ENCODE measurements at places on chromosomes 13 and 19.

GRCh38 chr13:53382008-53382407 lies 353.4 kb downstream of the OLFM4 start:
- no peak for DNase-seq

- DNase-seq = no peak
These were observed 1.0 kb upstream of the TYROBP start for GRCh38 chr19:35908973-35909683.

DNA sequence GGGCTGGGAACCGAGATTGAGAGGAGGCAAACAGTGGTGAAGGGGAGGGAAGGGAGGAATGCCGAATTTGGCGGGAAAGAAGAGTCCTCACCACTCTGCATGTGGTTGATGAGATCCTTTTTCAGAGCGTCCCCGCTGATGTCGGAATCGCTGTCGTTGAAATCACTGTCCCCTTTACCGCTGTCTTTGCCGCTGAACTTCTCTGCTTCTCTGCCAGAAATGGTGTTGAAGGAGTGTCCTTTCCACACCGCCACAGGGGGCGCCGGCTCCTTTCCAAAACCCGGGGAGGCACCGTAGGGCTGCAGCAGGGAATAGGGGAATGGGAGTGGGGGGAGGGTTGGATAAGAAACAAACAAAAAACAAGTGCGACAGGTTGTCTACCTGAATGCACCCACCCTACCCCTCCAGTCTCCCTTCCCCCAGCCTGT lies 3.1 kb downstream of the PCDH8 start:
- DNase-seq = no peak

DNA sequence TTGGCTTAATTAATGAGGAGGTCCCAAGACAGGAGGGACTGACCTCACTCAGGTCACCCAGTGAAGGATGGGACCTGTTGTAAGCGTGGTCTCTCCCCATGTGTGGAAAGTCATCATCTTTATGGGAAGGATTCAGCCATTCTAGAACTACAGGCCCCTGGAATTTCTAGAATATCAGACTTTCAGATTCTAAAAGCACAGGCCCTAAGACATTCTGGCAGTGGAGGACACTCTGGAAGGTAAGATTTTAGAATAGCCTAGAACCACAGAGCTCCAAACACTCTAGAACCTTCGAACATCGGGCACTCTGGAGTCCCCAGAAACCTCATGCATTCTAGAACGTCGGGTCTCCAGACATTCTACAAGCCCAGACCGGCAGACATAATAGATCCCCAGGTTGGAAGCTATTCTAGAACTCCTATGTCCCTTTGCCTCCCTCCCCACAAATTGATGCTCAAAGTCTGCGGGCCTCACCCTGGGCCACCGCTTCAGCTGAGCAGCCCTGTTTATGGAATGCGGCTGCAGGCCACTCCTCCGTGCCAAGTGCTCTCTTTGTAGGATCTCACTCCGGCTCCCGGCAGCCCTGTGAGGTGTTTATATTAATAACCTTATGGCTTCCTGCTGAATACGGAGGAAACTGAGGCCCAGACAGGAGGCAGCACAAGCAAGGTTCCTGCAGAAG lies 1.9 kb upstream of the KLK15 start:
- no peak for DNase-seq

- peak; percentile 17 for DNase-seq
These were observed at the start of gene ZNF578 for GRCh38 chr19:52453324-52454094. TSS of gene ZNF578 (plus strand) at chr19:52453553. CDS start at chr19:52501846, 48,293 bp downstream.

- no peak for DNase-seq
These were observed 663.2 kb downstream of the UQCRFS1 start for GRCh38 chr19:28549680-28550277.

DNA sequence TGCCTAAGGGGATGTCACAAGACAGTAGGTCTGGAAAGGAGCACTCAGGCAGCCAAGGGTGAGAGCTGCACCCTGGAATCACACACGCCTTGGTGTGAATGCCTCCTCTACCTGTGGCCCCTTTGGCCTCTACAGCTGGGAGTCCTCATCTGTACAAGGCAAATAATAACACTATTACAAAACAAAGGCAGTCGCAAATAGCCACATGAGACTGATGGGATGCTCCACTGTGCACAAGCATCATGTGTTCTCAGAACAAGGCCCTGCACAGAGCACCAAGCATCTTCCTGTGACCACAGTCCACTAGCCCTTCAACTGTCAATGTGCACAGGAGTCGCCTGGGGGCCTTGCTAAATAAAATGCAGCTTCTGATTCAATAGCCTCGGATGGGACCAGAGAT lies 44.6 kb upstream of the HNRNPA1L2 start:
- DNase-seq = no peak

DNA sequence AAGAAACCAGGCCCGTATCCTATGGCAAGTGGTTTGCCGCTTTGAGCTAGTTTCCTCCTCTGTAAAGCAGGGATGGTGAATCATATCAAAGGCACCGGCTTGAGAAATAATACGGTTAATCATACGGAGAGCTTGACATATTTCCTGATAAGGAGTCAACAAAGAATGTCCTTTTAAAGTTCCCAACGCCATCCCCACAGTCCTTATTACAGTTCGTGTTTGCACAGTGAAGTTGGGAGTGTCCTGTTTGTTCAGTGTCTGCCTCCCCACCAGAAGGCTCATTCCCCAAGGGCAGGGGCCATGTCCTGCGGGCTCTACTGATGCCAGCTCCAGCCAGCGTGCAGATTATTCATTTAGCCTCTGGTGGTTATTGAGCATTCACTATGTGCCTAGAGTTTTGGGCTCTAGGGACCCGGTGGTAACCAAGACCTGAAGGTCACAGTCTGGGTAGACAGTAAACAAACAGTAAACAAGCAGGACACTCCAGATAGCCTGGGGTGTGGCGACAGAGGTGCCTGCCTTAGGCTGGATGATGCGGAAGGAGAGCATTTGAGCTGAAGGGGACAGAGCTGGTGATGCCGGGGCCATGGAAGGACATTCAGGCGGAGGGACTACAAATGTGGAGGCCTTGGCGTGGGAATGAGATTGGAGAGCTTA lies 6.3 kb downstream of the GRAMD1A start:
- DNase-seq = no peak

- DNase-seq = no peak
These were observed 2.6 kb upstream of the WIZ start for GRCh38 chr19:15452111-15453047.

GRCh38 chr13:71213252-71213821 lies 653.7 kb downstream of the DACH1 start:
- no peak for DNase-seq

- no peak for DNase-seq
These were observed 144.6 kb upstream of the UBL3 start for GRCh38 chr13:29994911-29995595.

GRCh38 chr19:47186446-47187334 lies 44.3 kb downstream of the BBC3 start:
- no peak for DNase-seq

DNA sequence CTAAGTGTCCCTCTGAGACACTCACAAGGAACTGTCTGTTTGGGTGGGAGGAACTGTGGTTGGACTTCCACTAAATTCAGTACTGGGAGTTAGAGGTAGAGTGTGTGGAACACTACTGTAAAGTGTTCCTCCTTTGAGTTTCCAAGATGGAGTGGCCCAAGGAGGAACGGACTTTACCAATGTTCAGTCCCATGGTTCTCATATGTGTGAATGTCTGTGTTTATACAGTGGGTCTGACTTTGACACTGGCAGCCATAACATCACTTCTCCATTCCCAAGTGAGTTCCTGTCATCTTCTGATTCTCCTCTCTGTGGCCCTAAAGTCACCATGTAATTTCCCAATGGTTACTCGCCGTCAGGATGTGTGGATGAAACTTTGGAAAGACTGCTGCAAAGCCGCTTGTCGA lies 136.8 kb upstream of the SERP2 start:
- DNase-seq = no peak

DNA sequence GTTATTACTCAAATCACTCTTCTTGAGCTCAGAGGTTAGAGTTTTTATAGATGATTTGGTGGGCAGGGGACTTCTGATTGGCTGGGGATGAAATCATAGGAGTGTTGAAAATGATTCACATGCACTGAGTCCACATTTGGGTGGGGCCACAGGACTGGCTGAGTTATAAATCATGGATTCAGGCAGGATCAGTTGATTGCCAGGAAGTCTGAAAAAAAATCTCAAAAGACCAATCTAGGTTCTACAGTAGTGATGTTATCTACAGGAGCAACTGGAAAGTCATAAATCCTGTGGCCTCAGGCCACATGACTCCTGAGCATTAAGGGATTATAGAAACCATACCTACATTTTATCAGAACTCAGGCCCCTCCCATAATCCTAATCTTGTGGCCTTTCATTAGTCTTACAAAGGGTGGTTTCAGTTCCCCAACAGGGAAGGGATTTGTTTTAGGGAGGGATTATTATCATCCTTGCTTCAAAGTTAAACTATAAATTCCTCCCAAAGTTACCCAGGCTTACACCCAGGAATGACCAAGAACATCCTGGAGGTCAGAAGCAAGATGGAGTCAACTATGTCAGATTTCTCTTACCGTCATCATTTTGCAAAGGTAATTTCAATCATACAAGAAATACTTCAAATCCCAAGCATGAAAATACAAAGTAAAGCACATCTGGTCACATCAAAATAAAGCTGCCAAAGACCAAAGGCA lies 5.6 kb upstream of the CCDC70 start:
- DNase-seq = no peak

DNA sequence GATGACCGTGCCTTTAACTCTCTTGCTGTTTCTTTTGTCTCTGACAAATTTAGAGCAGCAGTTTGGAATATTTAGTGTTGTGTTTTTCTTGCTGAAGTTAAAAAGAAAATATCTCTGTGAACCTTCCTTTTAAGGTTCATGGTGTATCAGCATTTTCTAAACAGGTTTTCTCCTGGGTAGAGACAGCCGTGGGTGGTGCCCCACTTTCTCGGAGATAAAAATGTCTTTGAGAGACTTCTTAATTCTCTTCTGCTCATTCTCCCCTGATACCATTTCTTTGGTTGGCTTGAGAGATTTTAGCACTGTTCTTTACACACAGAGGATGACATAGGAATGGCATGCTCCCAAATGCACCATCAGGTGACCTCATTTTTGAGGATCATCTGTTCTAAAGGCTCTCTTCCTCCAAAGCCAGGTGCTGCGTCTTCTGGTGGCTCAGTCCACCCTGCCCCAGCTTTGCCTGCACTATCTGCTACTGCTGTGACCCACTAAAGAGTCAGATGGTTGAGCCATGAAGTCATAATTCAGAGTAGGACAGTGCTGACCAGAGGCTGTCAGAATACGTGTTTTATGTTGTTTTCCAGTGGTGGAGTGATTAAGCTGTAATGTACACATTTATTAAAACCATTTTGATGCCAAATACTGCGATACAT lies 90.3 kb upstream of the SLC10A2 start:
- no peak for DNase-seq

- no peak for DNase-seq
These were observed 185.4 kb downstream of the COL4A1 start for GRCh38 chr13:110121422-110122083.

- DNase-seq = no peak
These were observed 77.5 kb downstream of the ZAR1L start for GRCh38 chr13:32237681-32238080.

DNA sequence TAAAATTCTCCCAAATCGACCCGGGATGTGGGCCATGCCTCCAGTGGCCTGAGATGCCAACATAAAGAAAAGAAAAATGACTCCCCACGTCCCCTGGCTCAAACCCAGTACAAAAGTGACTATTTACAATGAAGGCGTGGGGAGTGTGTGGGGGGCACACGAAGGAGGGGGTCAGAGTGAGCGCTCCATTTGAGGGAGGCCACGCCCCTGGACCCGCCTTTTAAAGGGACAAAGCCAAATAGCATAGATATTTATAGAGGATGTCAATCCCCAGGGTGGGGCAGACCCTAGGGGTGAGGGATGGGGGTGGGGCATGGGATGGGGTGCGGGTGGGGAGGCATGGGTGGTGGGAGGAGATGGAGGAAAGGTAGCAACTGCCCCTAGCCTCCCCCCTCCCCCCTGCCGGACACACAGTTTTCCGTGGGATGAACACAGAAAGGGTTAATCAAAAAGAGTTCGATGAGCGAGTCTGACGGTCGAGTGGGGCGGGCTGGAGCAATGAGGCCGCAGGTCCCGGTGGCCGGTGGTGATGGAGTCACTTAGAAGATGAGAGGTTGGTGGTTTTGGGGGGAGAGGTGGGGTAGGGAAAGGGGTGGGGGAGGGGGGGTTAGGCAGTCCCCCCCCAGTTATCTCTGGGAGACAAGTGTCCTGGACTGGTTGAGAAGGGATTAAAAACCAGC lies 20.1 kb upstream of the NANOS2 start:
- no peak for DNase-seq

GRCh38 chr13:62524061-62524460 lies 1108.4 kb upstream of the PCDH20 start:
- no peak for DNase-seq

- no peak for DNase-seq
These were observed 31.2 kb downstream of the CYP4F2 start for GRCh38 chr19:15866636-15867035.

DNA sequence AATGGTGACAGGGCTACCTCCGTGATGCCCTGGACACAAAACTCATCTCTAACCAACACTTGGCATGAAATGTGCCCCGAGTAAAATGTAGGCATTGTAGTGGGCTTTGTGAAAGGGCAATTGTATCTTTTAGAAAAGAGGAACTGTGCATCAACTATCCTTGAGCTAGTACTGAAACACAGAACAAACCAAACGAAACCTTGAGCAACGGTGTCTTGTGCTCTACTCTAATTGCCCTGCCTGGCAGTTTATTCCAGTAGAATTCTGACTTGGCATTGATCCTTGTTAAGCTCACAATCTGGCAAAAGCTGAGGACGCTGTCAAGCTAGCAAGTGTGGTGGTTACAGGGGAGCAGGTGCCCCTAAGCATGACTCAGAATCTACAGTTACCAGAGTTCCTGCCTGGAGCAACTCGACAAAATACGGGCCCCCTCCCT lies 707.1 kb upstream of the SPRY2 start:
- DNase-seq = no peak

DNA sequence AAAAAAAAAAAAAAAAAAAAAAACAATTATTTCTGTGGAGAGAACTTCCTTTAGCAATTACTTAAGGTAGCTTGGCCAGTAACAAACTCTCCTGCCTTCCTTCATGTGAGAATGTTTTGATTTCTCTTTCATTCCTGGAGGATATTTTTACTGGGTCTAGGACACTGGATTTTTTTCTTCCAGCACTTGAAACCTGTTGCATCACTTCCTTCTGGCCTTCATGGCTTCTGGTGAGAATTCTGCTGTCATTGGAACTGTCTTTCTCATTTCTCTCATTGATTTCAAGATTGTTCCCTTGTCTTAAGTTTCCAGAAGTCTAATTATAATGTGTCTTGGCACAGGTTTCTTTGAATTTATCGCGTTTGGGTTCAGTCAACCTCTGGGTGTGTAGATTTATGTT lies 19.3 kb upstream of the RAB20 start:
- no peak for DNase-seq

DNA sequence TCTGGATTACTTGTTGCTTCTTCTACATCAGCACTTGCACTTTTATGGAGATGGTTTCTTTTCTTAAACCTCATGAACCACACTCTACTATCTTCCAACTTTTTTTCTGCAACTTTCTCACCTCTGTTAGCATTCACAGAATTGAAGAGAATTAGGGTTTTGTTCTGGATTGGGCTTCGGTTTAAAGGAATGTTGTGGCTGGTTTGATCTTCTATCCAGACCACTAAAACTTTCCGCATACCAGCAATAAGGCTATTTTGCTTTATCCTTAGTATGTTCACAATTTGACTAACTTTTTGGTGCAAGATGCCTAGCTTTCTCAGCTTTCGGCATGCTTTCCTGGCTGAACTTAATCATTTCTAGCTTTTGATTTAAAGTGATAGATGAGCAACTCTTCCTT lies 666.7 kb upstream of the MIR17HG start:
- DNase-seq = no peak
